ENCODE measurements at places on chromosomes 12 and 14.

GRCh38 chr12:93653079-93653478 lies 24.1 kb upstream of the CRADD start:
- DNase-seq: no peak

- no peak for DNase-seq
Observed at GRCh38 chr14:53894456-53894855, 62.2 kb downstream of the BMP4 start.

GRCh38 chr12:59843260-59843843 lies 247.5 kb downstream of the SLC16A7 start:
- DNase-seq: no peak

DNA sequence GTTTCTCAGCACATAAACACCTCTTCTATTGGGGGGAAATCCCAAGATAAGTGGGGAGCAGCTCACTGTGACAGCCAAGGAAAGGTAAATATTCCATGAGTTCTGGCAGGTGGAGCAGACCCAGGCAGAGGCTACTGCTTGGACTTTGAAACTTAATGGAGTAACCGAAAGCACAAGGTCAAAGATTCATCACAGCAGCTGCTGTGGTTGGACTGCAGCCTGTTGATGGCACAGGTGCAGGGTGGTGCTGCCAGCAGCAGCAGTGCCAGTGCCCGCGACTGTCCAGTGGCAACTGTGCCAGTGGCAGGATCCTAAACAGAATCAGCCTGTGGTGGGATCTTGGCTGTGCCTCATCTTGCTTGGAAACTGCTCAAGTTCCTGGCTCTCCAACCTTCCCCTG lies 81.4 kb upstream of the ARID2 start:
- DNase-seq: no peak

- no peak for DNase-seq
Observed at GRCh38 chr12:12700254-12700653, 4.3 kb upstream of the GPR19 start.

GRCh38 chr14:102187568-102188001 lies 47.9 kb downstream of the WDR20 start:
- DNase-seq: no peak

GRCh38 chr12:3065300-3065699 lies 11.9 kb upstream of the TSPAN9 start:
- no peak for DNase-seq

- no peak for DNase-seq
Observed at GRCh38 chr14:99361596-99362215, 89.7 kb upstream of the BCL11B start.

DNA sequence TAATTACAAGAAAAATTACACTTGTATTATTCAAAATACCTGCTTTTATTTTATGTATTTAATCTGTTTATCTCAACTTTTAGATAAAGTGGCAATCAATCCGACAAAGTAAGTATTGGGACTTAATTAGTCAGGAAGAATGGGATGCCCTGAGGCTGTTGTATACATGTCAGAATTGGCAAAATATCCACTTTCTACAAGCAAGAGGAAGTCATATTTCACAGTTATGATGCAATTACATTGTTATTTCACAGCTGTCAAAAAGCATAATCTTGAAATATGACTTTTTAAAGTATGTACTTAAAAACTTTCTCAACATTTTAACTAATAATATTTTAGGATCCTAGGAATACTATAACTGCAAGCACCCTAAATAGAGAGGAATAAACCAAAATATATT lies 357.1 kb upstream of the MGAT4C start:
- DNase-seq: peak; percentile 5

- no peak for DNase-seq
Observed at GRCh38 chr14:88841741-88842140, 17.3 kb downstream of the TTC8 start.

DNA sequence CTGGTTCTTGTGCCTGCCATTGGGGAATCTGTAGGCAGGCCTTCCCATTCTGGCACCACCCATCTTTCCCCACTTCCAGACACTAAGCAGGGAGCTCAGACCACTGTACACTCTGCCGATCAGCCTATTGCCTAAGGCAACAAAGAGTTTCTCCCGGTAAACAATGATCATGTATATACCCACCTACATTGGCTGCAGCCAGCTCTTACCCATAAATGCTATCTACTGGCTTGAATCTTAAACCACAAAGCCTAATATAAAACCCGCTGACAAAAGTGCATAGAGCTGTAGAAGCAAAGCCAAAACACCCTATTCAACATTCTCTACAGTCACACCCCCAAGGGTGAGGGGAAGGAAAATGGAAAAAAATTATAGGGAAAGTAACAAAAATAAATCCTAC lies 20.8 kb upstream of the GLIPR1 start:
- DNase-seq: no peak

DNA sequence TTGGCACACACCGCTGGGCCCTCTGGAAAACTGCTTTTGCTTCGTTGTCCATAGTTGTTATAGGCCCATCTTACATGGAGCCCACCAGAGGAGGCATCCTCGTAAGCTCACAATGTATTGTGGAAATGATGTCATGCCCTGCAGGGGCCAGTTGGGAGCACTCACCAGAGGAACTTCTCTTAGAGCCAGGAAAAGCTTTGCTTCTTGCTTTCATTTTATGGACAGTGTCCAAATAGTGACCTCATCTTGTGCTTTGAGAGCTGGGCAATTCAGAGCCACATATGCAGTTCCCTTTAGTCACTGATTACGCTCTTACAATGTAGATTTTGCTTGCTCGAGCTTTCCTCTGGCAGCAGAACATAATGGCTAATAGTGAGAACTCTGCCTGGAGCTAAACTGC lies 275.6 kb downstream of the AACS start:
- DNase-seq: peak; percentile 6

- DNase-seq: no peak
Observed at GRCh38 chr12:48988030-48988649, 10.0 kb downstream of the WNT1 start.

DNA sequence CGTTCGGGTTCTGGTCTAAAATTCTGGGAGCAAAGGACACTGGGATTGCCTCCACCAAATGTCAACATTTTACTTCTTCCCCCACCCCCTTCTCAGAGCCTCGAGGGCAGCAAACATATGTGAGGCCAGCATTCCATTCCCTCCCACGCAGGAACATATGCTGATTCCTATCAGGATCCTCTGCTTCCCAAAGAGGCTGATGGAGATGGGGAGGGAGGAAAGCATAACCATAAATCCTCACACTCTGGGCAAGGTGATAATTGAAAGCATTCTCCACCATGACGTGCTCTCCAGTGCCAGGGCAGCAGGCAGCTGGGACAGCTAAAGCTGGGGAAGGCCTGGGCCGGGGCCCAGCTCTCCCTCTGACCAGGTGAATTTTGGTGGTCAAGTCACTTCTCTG lies 395.0 kb downstream of the ZFP36L1 start:
- DNase-seq: no peak

GRCh38 chr14:99280066-99280731 lies 8.2 kb upstream of the BCL11B start:
- DNase-seq: no peak

GRCh38 chr12:22893878-22894277 lies 268.9 kb downstream of the ETNK1 start:
- DNase-seq: no peak

- no peak for DNase-seq
Observed at GRCh38 chr14:67584978-67585377, 15.1 kb downstream of the PIGH start.

- no peak for DNase-seq
Observed at GRCh38 chr12:122099856-122100255, 21.3 kb downstream of the MLXIP start.

DNA sequence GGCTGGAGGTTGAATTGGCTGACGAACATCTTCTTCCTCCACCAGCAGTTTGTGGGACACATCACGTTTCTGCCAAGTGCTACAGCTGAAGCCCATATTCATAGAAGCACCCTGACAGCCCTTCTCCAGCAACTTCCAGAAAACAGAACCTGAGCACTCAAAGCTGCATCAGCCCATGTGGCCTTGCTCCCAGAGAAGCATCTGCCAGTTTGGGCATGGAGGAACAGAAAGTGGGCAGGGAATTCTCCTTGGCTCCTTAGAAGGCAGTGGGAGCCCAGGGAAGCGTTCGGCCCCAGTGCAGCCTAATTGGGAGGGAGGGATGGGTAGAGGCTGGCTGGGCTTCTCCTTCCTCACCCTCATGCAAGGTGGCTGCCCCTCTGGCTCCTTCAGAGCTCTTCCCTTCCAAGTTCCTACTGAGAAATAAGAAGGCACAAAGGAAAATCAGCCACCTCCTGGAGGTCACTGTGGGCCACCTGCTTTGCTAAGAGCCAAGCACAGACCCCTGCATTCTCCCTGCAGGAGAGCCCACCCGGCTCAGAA lies 4.1 kb upstream of the NGB start:
- no peak for DNase-seq

DNA sequence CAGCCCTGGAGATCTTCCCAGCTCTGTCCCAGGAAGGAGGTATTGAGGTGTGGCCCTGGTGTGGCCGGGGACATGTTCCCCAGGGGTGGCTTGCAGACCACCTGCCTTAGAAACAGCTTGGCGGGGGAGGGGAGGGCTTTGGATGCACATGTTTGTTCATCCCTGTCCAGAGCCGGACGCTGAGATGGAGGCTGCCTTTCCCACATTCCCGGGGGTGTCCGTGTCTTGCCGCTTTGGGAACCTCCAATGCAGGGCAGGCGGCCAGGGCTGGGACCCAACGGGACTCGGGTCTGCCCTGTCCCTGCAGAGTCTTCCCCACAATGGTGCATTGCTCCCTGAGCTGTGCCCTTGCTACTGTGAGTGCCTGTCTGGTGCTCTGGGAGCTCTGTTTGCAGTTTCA lies 319.5 kb upstream of the SFSWAP start:
- DNase-seq: no peak

DNA sequence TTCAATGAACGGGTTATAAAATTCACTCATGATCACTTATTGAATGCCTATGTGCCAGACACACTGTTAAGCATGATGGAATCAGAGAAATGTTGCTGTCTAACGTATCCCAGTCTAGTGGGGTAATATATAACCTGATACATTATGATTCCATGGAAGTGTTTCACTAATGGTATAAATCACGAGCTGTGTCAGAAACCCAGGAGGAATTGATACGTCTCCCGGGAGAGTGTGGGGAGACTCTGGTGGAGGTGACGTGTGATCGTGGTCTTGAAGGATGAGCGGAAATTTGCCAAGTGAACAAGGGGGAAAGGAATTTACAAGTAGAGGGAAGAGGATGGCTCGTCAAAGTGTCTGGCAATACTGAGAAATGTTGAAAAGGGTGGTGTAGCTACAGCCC lies 26.5 kb downstream of the MANSC1 start:
- DNase-seq: no peak

DNA sequence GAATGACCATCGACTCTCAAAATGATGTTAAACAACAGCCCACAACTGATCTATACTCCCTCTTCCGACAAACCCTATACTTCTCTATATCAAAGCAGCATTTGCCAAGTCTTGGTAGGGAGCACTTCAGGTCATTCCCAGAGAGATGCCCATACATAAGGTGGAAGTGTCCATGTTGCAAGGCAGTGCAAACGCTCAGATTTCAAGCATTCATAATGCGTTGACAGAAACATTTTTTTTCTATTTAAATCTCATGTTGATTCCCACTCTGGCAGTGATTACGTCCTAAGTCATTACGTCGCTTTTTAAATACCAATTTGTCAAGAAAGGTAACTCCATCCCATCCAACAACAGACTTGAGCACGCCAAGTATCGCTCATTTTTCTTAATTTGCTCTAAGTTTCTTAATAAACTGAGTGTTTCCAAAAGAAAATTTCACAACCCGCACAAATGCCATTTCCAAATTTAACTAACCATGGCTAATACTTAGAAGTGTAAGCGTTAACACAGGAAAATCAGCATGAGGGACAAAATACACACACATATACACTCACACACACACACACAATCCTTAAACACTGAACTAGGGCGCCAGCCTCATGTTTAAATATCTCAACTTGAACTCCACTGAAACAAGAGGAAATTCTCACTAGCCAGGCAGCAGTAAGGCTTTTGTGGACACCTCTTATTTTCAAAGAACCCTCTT lies 1.1 kb downstream of the GXYLT1 start:
- no peak for DNase-seq

DNA sequence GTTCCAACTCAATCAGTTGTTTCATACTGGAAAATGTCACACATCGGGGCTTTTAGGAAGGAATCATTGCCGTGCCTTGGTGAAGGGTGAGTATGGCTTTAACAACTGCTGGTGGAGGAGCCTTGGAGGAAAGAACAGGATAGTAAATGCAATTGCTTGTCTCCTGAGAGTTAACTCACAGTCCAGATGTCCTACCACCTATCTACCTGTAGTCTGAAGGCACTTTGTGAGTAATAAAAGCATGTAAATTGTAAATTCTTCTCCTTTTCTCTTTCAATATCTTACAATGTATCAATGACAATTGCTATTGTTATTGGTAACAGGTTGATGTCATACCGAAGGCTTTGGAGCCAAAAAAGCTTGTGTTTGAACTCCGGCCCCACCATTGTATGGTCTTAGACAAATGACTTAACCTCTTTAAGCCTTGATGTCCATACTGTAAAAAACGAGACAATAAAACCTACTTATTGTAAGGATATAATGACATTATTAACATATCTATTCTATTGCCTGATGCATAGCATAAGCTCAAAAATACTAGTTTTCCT lies 397.4 kb downstream of the ADAMTS20 start:
- no peak for DNase-seq

DNA sequence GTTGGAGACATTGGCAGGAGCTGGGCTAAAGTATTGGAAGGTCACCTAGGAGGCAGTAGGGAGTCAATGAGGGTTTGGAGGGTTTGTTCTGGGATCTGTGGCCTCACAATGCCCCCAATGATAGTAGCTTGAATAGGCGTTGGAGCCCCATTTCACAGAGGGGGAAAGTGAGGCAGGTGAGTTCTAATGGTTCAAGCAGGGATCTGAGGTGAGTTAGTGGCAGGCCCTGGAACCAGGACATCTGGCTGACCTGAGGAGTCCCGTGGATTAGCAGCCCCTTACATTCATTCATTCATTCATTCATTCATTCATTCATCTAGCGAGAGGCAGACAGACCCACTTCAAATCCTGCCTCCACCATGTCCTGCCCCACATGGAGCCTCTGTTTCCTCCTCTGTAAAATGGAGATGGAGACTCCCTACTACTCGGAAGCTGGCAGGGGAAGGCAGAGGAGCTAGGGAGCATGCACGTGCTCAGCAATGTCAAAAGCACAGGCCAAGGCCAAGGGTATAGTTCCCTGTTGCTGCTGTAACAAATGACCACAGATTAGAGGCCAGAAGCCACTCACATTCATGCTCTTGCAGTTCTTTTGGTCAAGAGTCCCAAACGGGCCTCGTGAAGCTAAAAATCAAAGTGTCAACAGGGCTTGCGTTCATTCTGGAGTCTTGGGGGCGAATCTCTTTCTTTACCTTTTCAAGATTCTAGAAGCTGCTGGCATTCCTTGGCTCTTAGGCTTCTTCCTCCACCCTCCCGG lies 2.2 kb upstream of the TMEM119 start:
- no peak for DNase-seq

Measured in epithelial cell of prostate (primary cell).